Pancreas (tissue), 10 donors: ENCODE measurements at places on chromosomes 2 and 18. TPM values are rescaled to one million over a fixed set of nuclear protein-coding genes. Genes with fewer than 3 reads are reported as not detected.

SLC14A1 gene
- 1.1 TPM for total RNA-seq

MEP1B gene
- total RNA-seq: 0.18 TPM

PIGN gene
- 16.7 TPM for total RNA-seq

DNA sequence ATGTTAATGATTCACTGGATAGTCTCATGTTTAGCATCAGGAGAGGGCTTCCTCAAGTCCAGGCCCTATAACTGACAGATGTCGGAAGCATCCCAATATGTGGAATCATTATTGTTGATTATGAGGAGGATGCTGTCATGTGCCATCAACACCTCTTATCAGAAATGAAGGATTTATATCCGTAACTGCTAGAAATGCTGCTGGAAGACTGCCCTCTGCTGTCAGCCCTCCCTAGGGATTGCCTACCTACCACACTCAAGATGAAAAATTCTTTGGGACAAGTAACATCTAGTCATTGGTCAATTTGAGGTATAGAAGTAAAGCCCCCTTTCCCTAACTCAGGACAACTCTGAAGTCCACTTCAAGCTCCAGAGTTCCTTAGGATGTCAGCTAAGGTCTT is 1166.5 kb upstream of the NXPH2 start:
- DNase-seq: no peak

SERPINB10 gene
- not detected for total RNA-seq

FBXO36 gene
- total RNA-seq: 1.6 TPM

GRCh38 chr2:67050622-67051021 is 346.5 kb upstream of the ETAA1 start:
- DNase-seq: no peak

DNA sequence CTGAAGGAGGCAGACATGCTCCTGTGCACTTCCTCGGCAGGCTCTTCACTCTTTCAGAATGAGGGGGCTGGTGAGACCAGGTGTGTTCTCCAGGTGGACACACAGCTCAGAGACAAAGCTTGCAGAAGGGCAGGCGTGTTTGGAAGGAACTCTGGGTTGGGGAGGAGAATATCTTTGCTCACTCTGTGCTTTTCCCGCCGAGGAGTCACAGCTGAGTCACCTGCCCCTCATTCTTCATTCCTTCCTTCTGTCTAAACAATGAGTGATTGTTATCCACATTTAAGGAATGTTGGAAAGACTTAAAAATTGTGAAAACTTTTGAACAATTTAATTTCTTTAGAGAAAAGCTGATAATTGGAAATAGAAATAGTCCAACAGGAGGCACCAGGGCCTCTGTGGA is 126.3 kb upstream of the TPO start:
- DNase-seq: no peak

DNA sequence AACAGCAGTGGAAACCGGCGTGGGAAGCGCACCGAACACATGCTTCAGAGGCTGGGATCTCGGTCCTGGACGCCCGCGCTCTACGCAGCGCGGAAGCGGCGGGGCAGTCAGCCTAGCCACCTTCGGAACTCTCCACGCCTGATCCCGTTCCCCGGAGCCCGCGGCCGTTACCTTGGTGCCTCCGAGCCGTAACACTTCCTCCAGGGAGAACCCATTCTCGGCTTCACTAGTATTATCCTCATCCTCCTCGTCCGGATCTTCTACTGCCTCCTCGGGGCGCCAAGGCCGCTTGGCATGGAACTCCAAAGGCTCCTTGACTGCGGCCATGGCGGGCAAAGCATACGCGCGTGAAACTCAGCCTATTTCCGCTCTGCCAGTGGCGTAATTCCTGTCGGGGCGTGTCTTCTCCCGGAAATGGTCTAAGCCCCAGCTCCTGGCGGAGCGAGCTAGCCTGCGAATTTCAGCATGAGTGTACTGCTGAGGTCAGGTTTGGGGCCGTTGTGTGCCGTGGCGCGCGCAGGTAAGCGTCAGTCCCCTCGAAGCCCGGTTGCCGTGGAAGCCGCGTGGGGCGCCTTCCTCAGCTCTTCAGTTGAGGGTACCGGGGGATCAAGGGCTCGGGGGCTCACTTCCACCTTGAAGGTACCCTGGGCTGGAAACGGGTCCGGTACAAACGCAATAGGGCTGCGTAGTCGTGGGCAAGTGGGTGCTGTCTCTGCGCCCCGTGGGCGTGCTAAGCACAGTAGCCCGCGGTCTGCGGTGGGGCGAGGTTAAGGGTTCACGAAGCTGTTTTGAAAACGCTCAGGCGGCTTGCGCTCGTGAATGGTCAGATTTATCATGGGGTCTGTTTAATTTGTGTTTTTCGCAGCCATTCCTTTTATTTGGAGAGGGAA is at the start of the genes CEBPZ and NDUFAF7:
CEBPZ (minus strand) TSS at position 356 of the 890 bp plus-strand sequence; CDS start at position 327, 29 bp downstream.
NDUFAF7 (plus strand) TSS at position 418 of the 890 bp plus-strand sequence; CDS start at position 466, 48 bp downstream.
- peak; percentile 89 for DNase-seq

DNA sequence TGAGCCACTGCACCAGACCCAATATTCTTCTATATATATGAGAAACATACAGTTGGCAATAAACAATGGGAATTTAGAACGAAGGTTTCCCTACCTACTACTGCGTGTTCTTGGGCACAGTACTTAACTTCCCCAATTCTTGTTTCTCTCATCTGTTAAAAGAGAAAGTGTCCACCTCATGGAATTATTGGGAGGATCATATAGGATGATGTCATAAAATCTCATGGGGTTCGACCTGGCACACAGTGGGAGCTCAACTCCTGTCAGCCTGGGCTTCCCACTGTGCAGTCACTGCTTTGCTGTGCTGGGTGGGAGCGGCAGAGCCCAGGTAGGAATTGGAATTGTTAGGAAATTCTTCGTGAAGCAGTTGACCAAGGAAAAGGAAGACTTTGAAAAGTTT is 203.3 kb downstream of the SH3BP4 start:
- no peak for DNase-seq

ADCY3 gene
- total RNA-seq: 4.7 TPM

CACNB4 gene
- 1.3 TPM for total RNA-seq

DNA sequence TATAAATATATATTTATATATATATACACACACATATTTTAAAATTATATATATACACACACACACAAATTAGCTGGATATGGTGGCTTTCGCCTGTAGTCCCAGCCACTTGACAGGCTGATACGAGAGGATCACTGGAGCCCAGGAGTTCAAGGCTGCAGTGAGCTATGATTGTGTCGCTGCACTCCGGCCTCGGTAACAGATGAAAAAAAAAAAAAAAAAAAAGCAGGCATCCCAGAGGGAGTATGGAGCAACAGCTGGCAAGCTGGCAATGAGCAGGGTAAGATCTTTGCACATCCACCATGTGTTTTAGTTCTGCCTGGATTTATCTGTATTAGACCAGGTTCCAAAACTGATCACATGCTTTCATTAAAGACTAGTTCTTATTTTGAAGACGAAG is 170.1 kb downstream of the MAP2 start:
- DNase-seq: no peak

DNA sequence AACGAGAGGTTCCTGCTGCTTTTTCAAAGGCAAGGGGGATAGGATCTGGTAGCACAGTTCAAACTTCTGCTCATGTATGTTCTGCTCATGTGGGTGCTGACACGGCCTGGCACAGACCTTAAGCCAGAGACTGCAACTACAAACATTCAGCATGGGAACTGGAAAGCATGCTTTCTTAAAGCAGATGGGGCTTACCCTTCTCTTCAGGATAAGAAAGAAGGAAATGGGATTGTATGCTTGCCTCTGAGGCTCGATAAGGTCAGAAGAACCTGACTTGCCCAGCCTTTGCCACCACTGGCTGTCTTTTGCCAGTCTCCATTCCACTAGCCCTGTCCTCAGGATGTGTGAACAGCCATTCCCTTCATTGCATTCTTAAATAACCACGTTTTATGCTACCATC is 10.7 kb downstream of the DOCK10 start:
- DNase-seq: no peak

RAB31 gene
- 13.3 TPM for total RNA-seq

DNA sequence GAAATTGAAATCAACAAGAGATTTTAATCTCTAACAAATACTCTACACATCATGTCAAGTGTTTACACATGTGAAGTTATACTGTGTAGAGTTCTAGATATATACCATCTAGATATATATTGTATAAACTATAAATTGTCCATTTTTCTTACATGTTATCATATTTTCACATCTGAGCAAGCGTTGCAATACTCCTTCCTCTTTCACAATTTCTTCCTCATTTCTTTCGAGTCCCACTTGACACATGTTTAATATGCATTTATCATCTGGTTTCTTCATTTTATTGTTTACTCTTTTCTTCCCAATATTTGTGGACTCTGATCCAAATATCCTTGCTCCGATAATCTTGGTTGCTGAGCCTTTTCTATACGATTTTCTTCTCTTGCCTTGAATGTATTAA is 50.2 kb downstream of the UNC80 start:
- DNase-seq: no peak

DNA sequence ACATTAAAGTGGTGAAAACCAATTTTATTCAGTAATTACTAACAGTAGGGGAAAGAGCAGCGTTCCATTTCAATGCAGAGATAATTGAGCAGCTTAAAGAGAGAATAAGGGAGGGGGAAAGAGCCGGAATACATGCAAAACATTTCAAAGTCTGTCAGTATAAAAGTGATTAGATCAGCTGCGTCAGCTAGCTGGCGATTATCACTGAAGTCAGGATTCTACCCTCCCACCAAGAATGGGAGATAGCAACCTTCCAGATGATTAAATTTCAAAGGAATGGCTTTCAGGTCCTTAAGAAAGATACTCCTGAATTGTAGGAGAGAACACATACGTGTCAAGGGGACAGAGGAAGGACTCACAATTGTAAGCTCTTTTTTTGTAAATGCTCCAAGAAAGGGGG is 2.7 kb upstream of the ZC3H6 start:
- DNase-seq: no peak

- DNase-seq: no peak
Measured at GRCh38 chr2:74617122-74617521, 31.0 kb downstream of the M1AP start.

GRCh38 chr2:34734662-34735061 is 1135.6 kb upstream of the FAM98A start:
- no peak for DNase-seq

NEU4 gene
- not detected for total RNA-seq

- no peak for DNase-seq
Measured at GRCh38 chr2:211598238-211598637, 940.4 kb downstream of the ERBB4 start.

DNA sequence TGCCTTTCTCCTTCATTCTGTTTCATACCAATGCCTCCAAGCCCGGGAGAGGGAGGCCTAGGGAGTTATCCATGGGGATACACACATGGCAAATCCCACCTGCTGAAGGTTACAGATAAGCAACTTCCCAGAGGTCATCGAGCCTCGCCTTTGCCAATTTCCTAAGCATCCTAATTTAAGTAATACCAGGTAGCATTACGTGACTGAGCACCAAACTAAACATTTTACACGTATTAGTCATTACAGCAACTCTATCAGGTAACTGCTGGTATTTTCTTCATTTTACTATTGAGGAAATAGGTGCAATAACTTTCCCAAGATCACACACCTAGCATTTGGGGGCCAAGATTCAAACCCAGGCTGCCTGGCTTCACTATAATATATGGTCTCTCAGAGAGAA is 30.1 kb upstream of the BZW1 start:
- DNase-seq: no peak

DNA sequence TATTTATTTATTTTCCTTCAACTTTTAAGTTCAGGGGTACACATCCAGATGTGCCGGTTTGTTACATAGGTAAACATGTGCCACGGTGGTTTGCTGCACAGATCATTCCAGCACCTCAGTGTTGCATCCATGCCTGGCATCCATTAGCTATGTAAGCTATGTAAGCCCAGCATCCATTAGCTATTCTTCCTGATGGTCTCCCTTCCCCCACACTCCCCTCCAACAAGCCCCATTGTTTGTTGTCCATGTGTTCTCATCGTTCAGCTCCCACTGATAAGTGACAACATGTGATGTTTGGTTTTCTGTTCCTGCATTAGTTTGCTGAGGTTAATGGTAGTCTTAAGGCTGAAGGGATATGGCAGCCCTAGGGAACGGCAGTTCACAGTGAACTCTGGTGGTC is 203.4 kb downstream of the CTNNA2 start:
- no peak for DNase-seq

GRCh38 chr2:27912512-27912911 is 22.0 kb downstream of the BABAM2 start:
- no peak for DNase-seq

EGR4 gene
- not detected for total RNA-seq

GRCh38 chr2:88651646-88652045 is 24.4 kb upstream of the EIF2AK3 start:
- no peak for DNase-seq

GRCh38 chr2:102551329-102552096 is 67.8 kb upstream of the SLC9A2 start:
- no peak for DNase-seq

DNA sequence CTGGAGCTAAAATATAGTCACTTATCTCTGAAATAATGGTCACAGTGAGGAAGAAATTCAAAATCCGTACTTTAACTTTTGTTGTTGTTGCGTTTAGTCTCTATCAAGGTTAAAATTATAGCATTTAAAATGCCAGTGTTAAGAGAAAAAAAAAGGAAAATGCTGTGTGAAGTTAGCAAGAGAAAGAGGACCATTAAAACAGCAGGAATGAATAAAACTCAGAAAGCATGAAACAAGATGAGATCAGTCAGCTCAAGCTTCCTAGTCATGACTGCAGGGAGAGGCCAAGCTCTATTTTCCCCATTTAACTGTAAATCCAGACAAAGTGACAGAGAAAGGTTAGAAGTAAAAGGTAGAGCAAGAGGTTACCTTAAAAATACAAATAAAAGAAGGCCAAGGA is 281.7 kb upstream of the ATP5MC3 start:
- no peak for DNase-seq

UPP2 gene
- total RNA-seq: not detected

DNA sequence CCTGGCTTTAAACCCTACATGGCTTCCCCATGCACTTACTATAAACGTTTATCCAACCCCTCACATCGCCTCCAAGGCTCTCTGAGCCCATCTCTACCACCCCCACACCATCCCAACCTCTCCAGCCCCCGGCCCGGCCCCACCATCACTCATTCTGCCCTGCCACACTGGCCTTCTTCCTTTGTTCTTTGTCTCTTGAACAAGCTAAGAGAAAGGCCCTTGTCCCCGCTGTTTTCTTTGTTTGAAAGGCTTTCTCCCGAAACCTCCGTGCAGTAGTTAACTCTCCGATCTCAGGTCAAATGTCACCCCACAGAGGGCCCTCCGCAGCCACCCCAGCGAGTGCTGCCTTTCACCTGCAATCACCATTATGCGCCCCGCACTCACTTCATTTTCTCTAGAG is 100.4 kb downstream of the AFF3 start:
- DNase-seq: no peak

- DNase-seq: no peak
Measured at GRCh38 chr2:190723397-190724090, 74.7 kb downstream of the NAB1 start.
